Hepatic stellate cell (primary cell): ENCODE measurements at places on chromosomes 7 and 10.
A peak's percentile ranks its signal among the peaks of the same experiment; 100 is the strongest.

DNA sequence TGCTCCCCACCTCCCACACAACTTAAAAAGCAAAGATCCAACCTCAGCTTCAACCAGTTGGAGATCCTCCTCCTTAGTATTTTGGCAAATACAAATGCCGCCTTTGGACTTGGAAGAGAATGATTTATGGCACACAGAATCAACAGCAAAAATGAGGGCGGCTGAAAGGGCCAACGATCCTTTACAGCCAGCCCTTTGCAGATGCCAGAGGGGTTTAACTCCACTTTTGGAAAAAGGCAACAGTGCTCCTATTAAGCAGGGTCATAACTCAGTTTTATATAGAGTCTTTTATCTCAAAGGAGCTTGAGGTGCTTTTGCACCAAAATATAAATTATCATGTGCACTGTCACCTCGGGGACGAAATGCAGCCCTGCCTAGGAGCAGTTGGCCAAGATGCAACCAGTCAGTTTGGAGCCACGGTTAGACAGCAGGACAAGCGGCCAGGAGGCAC is 56.7 kb upstream of the JCAD start:
- DNase-seq = no peak

GRCh38 chr7:114527589-114527988 is 113.0 kb downstream of the FOXP2 start:
- DNase-seq = no peak

- no peak for DNase-seq
Measured at GRCh38 chr7:20779041-20779440, 7.6 kb downstream of the SP8 start.

- no peak for DNase-seq
Measured at GRCh38 chr7:35401217-35401879, 147.4 kb upstream of the TBX20 start.

GRCh38 chr7:21642422-21642821 is 99.6 kb downstream of the DNAH11 start:
- DNase-seq = no peak

DNA sequence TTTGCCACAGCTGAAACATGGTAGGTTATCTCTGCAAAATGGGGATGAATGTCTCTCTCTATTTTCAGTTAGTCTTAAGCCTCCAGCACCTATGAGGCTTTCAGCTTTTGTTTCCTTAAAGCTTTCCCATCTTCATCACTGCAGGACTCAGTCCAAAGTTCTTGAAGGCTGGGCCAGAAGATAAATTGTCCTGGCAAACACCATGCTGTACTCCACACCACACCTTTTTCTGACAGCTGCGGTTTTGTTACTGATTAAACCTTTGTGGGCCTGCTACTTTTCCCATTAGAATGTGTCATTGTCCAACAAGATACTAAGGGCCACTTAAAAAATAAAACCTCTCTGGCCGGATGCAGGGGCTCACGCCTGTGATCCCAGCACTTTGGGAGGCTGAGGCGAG is 87.2 kb upstream of the A1CF start:
- no peak for DNase-seq

- DNase-seq = peak; percentile 9
Measured at GRCh38 chr7:130896051-130896881, 162.3 kb upstream of the KLF14 start.

GRCh38 chr7:101664436-101664835 is 35.3 kb upstream of the MYL10 start:
- no peak for DNase-seq

DNA sequence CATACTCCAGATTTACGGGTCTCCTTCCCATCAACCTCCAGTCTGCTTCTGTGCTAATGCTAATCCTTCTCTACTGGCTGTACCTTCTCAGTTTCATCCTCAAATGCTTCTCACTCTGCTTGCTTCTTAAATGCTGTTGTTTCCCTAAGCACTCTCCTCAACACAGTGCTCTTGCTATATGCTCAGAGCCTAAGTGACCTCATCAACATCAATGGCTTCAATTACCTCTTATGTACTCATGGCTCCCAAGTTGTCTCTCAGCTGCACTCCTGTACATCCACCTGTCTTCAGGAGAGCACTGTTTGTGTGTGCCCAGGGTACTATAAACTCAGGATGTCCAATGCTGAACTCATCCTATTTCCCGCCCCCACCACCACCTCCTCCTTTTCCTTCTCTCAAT is 22.5 kb downstream of the ELAPOR2 start:
- no peak for DNase-seq

DNA sequence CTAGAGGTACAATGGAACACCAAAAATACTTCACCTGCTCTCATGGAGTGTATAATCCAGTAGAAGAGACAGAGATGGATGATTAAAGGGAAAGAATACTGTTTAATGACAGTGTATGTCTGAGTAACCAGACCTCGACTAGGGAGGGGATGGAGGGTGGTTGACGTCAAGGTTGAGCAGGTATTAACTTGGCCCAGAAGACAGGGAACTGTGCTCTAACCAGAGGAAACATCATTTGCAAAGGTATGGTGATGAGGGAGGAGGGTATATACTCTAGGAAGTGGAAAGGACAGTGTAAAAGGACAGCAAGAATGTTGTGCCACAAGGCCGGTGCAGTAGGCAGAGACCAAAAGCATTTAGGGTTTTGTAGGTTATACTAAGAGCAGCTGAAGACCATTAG is 2.9 kb downstream of the MIOS start:
- DNase-seq = no peak

DNA sequence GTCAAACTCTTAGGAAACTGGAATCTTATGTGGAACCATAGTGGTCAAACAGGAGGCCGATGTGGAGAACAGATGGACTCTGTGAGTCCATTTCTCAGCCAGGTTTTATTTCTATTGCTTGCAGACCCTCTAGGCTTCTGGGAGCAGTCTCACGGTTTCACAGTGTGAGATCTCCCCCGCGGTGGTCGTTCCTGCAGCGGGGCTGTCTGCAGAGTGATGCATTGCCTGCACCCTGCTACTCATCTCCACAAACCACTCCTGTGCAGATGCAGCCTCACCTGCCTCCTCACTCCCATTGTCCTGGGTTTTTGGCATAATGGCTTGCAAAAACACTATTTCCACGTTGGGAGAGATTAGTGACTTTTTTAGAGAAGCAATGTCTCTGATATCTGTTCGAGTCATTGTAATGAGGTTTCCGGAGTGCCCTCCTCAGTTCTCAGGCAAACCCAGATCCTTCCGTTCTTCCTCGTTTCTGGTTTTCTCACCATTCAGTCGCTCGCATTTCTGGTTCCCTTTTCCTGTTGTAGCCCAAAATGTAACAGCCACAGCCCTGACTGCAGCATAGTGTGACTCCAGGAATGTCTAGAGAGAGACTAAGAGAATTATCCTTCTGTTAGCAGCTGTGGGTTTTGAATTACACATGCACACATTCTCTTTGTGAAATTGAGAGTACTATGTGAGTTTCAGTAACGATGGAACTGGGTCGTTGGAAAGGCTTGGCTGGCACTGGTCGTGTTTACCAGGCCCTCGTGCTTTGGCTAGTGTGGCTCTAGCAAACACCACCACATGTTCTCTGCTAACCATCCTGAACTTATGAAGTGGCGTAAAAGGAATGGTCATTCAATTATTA is 30.2 kb downstream of the ACADSB start:
- no peak for DNase-seq

- no peak for DNase-seq
Measured at GRCh38 chr10:29481906-29482440, 152.8 kb downstream of the SVIL start.

DNA sequence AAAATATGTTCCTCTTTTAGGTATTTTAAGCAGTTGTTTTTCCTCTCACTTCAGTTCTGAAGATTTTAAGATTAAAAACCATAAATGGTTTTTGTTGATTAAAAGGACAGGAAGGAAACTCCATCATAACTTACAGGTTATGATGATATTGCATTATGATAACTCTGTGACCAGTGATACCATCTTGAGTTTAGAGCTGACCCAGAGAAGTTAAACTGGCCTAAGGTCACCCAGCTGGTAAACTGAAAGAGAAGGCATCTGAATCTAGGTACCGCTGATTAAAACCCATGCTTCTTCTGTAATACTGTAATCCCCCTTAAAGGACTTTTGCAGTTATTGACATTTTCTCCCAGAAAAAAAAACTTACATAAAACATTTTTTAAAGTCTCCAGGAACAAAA is 29.6 kb downstream of the LOXL4 start:
- no peak for DNase-seq

GRCh38 chr7:151590850-151591771 is 71.4 kb upstream of the RHEB start:
- DNase-seq = no peak

GRCh38 chr7:107446988-107447387 is 22.9 kb upstream of the GPR22 start:
- DNase-seq = no peak

GRCh38 chr7:102828286-102828685 is 79.5 kb downstream of the FAM185A start:
- no peak for DNase-seq

- DNase-seq = no peak
Measured at GRCh38 chr10:50375051-50375452, 123.7 kb upstream of the ASAH2 start.

DNA sequence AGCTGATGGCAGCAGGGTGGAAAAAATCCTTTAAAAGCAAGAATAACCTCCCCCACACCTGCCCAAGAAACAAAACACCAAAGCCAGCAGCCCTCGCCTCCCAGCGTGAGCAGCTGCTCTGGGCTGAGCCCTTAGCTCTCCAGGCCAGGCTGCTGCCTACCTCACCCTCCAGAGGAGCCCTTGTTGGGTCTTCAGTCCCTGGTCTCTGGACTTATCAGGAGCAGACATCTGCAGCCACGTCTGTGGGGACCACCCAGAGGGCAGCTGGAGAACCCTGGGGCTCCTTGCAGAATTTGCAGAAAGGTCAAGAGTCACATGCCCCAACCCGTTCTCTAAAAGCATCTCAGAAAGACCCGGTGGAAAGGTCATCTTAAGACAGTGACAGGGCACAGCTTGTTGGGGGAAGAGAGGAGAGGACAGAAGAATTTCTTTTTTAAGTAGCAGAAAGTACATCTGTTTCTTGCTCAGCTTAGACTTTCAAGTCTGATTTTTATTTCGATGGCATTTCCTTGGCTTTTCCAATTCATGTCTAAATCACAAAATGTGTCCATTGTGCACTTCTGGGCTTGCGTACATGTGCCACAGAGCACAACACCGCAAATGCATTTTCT is 425.7 kb upstream of the NFE2L3 start:
- no peak for DNase-seq

DNA sequence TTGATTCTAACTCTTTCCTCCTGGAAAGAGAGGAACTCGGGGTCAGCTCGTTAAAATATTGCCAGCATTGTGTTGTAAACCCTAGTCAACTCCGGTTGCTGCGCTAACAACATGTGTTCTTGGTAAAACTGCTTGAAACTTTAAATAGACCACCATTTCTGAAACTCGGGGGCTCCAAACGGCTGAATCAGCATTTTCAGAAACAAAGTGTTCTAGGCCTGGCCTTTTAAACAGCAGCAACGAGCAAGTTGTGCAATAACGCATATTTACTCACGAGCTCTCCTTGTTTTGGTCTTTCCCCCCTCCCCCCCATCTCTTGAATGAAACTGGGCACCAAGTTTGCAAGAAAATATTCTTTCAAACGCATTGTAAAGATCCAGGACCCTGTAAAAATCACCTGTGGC is 9.2 kb upstream of the GRB10 start:
- peak; percentile 35 for DNase-seq

DNA sequence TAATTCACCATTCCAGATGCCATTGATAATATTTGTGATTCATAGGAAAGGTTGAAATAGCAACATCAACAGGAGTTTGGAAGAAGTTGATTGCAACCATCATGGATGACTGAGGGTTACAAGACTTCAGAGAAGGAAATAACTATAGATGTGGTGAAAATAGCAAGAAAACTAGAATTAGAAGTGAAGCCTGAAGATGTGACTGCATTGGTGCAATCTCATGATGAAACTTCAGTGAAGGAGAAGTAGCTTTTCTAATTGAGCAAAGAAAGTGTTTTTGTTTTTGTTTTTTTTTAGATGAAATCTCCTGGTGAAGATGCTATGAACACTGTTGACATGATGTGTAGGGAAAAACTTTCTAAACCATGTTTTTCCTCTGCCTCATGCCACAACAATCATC is 18.7 kb upstream of the CD36 start:
- no peak for DNase-seq

GRCh38 chr7:149457766-149458165 is 3.1 kb downstream of the ZNF777 start:
- no peak for DNase-seq
